ENCODE measurements at places on chromosomes 6 and 20.

DNA sequence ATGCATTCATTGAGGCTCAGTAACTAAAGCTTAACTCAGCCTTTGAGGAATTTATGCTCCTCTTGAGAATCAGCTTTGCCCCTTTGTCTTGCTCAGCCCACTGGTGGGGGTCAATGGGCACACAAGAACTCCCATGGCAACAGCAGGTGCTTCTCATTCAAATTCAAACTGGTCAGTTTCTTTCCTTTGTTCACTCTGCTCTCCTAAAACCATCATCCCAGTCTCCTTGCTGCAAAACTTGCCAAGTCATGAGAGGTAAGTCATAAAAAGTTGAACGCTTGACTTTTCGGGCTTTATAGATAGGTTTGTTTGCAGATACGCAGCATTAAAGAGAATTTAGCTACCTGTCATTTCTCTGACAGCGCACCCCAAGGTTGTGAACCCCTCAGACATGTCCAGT lies 146.8 kb downstream of the TFAP2A start:
- no peak for DNase-seq

- peak; percentile 69 for DNase-seq
These were observed 5.8 kb upstream of the PACSIN1 start for GRCh38 chr6:34459899-34460593.

- DNase-seq: no peak
These were observed 279.1 kb downstream of the PRL start for GRCh38 chr6:22017766-22018165.

DNA sequence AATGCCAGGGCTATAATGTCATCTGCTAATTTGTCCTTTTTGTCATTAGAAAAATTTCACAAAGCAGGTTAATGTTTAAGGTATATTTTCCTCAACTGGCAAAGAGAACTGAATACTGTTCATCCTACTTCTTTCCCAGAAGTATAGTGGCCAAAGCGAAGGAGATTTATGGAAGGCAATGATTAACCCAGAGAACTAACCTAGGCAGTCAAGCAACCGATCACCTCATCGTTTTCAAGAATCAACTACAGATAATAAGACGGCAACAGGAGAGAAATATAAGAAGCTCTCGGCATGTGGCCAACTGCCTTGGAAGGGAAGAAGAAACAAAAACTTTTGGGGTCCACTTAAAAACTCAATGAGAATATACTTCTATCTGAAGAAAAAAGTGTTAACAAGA lies 38.2 kb downstream of the REV3L start:
- DNase-seq: no peak

- DNase-seq: peak; percentile 57
These were observed 29.3 kb downstream of the PTPRK start for GRCh38 chr6:128491100-128491581.

- peak; percentile 58 for DNase-seq
These were observed 88.0 kb downstream of the PTPRK start for GRCh38 chr6:128432394-128432793.

DNA sequence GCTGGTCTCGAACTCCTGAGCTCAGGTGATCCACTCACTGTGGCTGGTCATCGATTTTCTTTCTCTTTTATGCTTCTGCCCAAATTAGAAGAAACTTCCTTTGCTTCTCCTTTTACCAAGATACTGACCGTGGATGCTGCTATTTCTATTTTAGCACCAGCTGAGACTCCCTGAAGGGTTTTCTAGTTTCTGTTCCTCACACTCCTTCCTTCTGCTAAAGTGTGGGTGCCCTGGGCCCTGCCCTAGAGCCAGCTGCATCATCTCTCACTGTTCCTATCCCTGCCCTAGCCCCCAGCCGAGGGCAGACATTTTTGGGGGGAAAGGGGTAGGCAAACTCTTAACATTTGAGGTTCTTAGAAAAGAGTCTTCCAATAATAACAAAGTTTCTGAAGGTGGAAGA lies 6.3 kb downstream of the SMOC2 start:
- no peak for DNase-seq

- DNase-seq: no peak
These were observed 39.7 kb upstream of the HTR1B start for GRCh38 chr6:77502981-77503380.

Measured in fibroblast of pulmonary artery (primary cell).